GM06990 (cell line): ENCODE measurements at places on chromosomes 5 and 9.
A peak's percentile ranks its signal among the peaks of the same experiment; 100 is the strongest.

- DNase-seq: no peak
Observed at GRCh38 chr5:156482818-156483217, 155.9 kb downstream of the SGCD start.

DNA sequence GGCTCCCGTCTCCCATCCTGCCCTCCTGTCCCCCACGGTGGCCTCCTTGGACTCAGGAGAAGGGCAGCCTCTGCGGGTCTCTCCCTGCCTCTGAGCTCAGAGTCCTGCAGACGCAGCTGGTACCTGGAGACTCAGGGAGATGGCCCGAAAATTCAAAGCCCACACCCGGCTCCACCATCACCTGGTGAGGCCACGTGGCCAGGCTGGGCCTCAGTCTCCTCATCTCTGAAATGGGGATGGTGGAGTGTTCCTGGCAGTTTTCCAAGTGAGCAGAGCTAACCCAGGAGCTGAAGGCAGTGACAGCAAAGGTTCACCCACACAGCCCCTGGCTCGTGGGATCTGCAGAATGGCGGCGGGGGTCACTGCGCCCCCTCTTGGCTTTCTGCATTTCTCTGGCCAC, 62.1 kb upstream of the RXRA start:
- DNase-seq: no peak

DNA sequence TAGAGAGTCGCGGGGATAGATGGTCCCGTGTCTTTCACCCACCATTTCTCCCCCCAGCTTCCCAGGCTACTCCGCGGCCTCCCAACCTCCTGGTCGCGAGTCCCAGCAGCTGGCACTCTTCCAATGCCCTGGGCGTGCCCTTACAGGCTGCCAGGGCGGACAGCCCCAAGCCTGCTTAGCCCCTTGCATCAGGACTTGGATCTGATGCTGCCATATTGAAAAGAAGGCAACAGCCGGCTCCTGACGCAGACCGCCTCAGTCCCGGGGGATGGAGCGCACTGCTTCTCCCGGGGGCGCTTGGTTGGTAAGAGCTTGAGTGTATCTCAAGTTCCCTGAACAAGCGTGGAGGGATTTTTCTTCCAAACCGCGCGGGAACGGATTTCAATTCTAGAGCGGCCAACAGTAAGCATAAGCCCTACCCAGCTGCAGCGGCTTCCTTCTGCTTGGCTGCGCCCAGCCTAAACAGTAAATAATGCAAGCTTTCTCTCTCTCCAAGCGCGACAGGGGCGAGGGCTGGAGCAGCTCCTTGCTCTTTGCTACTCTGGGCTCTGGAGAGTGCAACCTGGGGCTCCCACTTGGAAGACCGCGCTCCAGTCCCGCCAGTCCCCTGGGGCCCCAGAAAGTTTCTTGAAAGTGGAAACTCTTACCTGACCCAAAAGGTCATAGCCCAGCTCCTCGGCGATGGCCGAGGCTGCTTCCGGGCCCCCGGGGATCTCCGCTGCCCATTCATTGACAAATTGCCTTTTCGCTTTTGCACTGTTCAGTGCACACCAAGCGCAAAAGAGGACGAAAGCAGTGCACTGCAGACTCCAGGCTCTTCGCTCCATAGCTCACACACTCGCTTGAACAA, 607 bp downstream of the PCSK1 start:
- peak; percentile 46 for DNase-seq

GRCh38 chr5:131630208-131630962, 4.6 kb downstream of the RAPGEF6 start:
- no peak for DNase-seq

DNA sequence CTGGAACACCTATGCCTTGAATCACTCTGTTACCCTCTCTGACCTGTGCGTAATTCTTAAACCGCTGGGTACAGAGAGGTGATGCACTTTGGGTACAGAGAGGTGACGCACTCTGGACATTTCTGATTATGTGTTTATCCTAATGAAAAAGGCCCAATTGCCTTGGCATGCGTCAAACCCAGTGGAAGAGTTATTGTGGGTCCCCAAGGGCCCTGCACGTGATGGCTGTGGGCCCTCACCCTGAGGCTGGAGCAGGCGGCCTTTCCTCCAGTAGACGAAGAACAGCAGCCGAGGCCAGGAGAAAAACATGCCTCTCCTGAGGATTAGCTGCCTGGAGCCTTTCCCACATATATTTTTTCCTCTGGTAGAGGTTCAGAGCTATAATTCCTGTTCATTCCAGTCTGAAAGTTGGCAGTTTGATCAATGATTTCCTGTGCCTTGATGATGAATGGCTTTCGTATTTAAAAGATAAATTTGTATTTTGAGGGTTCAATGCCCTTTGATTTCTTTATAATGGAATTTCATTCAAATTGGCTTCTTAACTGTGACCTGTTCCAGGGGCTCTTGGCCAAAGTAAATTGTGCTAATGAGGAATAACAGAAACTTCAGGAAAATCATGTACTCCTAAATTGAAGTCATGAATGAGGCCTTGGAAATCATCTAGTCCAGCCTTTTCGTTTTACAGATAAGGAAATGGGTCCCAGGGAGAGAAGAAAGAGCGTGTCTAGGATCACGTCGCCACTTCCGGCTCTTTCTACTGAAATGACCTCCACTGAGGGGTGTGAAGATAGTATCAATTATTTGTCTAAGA, 22.8 kb downstream of the ACER2 start:
- DNase-seq: no peak
